ENCODE measurements at places on chromosomes 3 and 15.

DNA sequence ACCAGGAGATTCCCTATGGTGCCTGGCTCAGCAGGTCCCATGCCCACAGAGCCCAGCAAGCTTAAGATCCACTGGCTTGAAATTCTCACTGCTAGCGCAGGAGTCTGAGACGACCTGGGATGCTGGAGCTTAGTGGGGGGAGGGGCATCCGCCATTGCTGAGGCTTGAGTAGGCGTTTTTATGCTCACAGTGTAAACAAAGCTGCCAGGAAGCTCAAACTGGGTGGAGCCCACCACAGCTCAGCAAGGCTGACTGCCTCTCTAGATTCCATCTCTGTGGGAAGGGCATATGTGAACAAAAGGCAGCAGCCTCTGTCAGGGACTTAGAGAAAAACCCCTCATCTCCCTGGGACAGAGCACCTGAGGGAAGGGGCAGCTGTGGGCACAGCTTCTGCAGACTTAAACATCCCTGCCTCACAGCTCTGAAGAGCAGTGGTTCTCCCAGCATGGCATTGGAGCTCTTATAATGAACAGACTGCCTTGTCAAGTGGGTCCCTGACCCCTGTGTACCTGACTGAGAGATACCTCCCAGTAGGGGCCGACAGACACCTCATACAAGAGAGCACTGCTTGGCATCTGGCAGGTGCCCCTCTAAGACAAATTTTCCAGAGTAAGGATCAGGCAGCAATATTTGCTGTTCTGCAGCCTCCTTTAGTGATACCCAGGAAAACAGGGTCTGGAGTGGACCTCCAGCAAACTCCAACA is 231.5 kb upstream of the SETMAR start:
- no peak for DNase-seq

GRCh38 chr3:185153171-185153771 is 411 bp upstream of the C3orf70 start:
- no peak for DNase-seq

GRCh38 chr15:40790718-40791117 is 16.2 kb upstream of the ZFYVE19 start:
- no peak for DNase-seq

GRCh38 chr3:17749281-17749680 is 6.8 kb upstream of the TBC1D5 start:
- no peak for DNase-seq

DNA sequence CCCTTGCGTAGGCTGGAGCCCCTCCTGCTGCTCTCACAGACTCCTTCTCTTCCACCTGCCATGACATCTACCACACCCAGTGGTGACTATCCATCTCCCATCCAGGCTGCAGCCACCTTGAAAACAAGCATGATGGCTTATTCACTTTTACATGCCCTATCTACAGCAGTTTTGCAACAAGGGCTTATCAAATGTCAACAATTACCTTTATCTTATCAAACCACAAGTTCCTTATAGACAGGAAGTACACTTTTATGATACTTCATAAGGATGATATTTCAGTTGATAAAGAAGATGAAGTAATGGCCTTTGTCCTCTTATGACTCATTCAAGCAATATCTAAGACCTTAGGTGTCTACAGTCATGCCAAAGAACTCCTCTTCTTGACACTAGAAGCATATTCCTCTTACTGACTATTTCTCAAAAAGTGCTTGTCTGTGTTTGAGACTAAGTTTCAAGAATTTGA is 125.3 kb upstream of the SPRED1 start:
- DNase-seq, result no peak

- no peak for DNase-seq
Measured at GRCh38 chr3:182327196-182327681, 466.1 kb upstream of the ATP11B start.

- no peak for DNase-seq
Measured at GRCh38 chr3:16174026-16174355, 489 bp upstream of the GALNT15 start.

DNA sequence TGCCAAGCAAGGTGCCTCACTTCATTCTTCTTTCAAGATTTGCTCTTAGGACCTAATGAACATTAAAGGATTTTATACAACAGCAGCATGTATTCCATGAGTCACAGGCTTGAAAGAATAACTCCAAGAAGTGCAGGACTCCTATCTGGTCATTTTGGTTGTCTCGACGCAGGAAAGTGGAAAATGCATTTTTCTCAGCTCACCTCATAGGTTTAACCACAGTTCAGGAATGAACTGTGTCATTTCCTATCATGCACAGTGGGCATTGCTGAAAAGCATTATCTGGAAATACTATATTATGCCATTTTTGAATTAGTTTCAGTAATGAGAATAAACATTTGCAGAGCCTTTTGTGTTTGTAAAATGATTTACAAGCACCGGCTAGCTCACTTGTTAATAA is 98.7 kb upstream of the BFSP2 start:
- no peak for DNase-seq

DNA sequence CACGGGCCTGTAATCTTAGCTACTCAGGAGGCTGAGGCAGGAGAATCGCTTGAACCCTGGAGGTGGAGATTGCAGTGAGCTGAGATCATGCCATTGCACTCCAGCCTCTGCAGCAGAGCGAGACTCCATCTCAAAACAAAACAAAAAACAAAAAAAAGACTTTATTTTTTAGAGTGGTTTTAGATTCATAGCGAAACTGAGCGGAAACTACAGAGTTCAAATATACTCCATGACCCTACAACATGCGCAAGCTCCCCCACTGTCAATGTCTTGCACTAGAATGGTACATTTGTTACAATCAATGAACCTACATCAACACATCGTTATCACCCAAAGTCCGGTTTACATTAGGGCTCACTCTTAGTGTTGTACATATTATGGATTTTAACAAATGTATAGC is 2.2 kb upstream of the CRTAP start:
- no peak for DNase-seq

GRCh38 chr15:79644091-79644490 is 212.0 kb downstream of the MINAR1 start:
- DNase-seq, result peak; percentile 11

DNA sequence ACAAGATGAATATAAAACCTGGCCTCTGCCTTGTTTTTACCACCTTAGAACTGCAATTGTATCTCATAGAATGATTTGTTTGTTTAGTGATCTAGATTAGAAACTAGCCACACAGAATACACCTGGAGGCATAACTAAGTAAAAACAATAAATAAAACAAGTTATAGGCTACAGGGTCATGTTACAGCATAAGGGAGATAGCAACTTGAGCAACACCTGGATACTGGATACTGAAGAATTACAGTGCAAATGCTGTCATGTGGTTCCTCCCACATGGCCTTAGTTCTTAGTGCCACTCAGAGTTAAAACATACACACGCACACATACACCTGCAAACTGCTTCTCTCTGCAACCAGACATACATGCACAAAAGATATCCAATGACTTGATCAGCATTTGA is 563.4 kb upstream of the DPPA4 start:
- DNase-seq, result no peak

- DNase-seq, result no peak
Measured at GRCh38 chr3:195897081-195897852, 11.1 kb downstream of the TNK2 start.

DNA sequence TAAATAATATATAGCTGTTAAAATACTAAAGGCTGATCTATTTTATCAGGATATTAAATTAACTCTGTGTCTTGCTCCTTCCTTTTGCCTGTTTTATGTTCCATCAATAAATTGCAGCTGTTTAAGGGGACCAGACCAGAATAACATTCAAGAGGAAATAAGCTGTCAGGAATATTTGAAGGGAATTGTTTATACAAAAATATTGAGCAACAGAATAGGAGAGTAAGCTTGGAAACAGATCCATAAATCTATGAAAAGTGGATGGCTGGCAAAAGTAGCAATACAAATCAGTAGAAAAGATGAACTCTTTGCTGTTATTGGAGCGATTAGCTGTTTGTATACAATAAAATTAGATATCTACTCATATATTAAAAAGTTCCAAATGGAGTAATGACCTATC is 36.2 kb upstream of the PLSCR2 start:
- no peak for DNase-seq

DNA sequence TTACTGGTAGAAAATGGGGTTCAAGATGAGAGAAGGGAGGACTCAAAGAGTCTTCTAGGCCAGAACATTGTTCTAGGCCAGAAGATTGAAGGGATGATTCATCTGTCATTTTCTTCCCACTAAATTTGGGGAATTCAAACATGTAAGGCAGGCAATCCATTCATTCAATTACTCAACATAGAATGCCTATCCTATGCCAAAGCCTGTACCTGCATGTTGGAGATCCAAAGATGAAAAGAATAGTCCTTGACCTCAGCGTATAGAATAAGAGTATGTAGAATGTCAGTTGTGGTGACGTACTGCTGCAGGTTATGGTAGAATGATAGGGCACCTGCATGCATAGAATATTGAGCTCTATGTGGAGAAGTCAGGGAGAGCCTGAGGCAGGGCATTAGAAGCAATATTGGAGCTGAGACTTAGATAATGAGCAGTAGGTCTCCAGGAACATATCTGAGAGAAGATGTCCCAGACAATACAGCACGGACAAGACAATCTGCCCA is 49.7 kb downstream of the STAC start:
- DNase-seq, result no peak

DNA sequence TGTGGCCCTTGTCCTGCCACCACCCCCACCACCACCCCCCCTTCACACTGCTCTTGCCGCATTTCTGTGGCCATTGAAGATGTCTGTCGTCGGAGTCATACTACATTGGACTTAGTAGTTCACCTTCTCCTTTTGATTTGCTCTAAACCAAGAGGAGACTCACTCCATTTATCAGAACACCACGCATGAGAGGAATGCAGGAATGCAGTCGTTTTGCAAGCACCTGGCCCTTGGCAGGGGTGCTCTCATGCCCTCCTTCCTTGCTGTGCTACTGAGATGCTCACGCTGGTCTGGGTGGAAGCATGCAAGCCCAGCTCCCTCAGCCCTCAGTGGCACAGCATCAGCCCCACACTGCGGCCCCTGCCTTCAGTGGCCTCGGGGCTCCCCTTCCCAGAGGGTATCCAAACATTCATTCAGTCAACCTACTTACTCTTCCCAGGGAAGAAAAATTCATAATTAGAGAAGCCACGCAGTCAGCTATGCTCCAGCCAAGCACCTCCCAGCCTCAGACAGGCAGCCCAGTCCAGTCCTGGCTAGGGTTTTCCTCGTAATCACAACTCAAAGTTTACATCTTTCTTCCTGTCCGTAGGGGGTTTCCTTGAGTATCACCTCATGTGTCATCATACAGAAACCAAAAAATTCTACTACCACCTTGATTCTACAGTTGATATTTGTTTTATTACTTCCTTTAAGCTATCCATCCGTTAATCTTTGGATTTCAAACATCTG is 520.0 kb downstream of the GABRG3 start:
- DNase-seq, result no peak

DNA sequence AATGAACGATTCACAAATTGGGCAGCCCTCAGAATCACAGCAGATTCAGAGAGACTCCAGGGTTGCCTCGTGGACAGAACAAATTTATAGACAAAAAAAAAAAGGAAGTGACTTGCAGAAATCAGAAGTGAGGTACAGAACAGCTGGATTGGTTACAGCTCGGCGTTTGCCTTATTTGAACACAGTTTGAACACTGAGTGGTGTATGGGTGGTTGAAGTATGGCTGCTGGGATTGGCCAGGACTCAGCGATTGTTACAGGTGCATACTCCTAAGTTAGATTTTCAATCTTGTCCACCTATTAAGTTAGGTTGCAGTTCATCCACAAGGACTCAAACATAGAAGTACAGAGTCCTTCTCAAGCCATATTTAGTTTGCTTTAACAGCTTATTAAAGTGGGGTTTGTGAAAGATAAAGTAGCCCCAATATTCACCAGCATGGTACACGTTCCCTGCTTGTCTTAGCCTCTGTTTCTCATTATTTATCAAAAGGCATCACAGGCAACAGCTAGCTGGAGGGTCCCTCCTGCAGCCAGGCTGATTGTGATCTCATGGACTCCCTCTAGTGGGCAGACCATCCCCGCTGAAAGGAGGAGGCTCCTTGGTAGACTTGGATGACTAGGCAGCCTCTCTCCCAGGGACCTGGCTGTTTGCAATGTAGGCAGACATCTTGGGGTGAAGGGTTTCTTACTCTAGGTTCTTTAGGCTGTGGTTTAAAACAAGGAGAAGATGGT is 17.6 kb upstream of the ALDH1L1 start:
- DNase-seq, result peak; percentile 50

DNA sequence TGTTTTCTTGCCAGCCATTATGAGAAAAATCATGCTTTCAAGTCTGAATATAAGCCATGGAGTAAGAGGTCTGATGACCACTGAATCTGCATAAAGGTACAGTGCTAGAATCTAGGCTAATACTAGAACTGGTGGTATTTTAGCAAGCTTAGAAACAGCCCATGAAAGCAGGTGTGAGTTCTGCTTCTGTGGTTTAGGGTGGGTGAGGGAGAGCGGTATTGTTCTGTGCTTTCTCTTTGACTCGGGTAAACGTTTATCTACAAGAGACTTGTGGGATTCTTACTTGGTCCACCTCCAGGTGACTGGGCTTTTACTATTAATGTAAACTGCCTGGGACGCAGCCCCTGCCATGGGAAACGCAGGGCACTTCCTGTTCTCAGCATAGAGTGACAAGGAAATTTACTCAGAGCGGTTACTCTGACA is 55.2 kb downstream of the PGPEP1L start:
- DNase-seq, result peak; percentile 5

DNA sequence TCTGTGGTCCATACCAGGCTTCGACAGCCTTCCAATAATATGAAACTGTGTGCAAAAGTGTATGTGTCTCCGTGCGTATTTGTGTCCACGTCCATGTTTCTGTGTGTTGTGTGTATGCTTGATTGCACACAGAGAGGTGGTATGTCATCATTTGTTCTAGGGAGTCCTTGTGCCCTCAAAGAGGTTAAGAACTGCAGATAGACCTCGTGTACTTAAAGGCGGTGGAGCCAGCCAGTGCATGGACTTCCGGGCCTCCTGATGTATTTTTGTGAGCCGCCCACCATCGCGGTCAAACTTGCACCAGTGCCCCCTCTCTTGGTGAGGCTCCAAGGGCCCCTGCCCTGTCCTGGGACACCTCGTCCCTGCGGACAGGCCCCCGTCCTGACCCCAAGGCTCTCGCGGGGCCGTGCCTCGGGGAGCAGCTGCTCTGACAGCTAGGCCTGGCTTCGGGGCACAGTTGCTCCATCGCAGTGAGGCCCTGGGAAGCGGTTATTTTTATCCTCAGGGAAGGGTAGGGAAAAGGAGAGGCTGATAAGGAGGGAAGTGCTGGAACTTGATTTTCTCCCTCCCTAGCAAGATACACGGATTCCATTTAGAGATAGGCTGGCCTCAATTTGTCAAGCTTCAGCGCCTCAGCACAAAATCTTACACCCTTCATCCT is 1.2 kb upstream of the RYK start:
- no peak for DNase-seq

GRCh38 chr3:119588112-119588511 is 8.8 kb downstream of the ADPRH start:
- DNase-seq, result no peak

- DNase-seq, result no peak
Measured at GRCh38 chr3:146948186-146948585, 343.0 kb upstream of the PLSCR5 start.

GRCh38 chr3:166837535-166837934 is 542.6 kb downstream of the ZBBX start:
- no peak for DNase-seq

- DNase-seq, result no peak
Measured at GRCh38 chr3:178302966-178303930, 233.0 kb upstream of the KCNMB2 start.

GRCh38 chr3:37546876-37547275 is 314.8 kb upstream of the CTDSPL start:
- no peak for DNase-seq

Measured in stimulated activated CD4-positive, alpha-beta T cell treated with anti-CD3 and anti-CD28 coated beads, Interleukin-12 subunit alpha, Interleukin-12 subunit beta, amount 100 ng/mL, for 48 hours (primary cell).